ENCODE measurements at places on chromosomes 13 and 19.

- DNase-seq = no peak
Measured at GRCh38 chr13:93259527-93260080, 33.0 kb downstream of the GPC6 start.

DNA sequence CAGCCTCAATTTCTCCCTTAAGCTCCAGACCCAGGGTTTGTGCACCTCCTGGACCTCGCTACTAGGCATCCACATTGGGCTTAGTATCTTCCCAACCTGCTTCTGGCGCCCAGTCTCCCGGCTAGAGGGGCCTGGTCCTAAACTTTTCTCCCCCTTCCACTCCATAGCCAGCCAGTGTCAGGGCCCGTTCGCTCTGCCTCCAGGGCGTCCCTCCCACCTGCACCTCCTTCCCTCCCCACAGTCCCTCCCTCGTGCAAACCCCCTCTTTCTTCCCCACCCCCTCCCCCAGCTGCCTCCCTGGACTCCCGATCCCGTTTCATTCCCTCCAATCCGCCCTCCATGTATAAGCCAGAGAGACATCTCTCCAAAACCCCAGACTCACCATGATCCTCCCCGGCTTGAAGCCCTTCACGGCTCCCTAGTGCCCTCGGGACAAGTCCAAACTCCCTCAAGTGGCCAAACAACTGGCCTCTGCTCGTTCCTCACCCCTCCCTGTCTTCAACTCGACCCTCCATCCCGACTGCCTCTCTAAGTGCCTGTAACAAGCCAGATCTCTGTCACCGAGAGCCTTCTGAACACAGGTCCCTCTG, 997 bp upstream of the SAMD4B start:
- no peak for DNase-seq

GRCh38 chr19:54136086-54136863, 1.3 kb upstream of the CNOT3 start:
- DNase-seq = no peak

- no peak for DNase-seq
Measured at GRCh38 chr13:93957371-93957770, 522.1 kb downstream of the DCT start.

- DNase-seq = no peak
Measured at GRCh38 chr13:65339241-65339640, 1890.9 kb downstream of the PCDH9 start.

DNA sequence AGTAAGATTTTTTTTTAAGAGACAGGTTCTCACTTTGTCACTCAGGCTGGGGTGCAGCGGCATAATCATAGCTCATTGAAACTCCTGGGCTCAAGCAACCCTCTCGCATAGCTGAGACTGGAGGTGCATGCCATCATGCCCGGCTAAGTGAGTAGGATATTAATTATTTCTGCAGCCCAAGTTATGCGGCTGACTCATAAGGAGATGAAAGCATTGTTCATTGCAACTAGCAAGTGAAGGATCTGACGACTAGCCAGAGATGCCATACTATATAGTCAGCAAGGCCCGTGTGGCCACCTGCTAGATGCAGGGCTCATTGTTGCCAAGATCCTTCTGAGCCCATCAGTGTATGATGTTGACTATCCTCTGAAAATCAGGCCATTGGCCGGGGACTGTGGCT, 45.2 kb downstream of the ABCC4 start:
- no peak for DNase-seq
